Hematopoietic multipotent progenitor cell treated with erythropoietin and hydrocortisone succinate and interleukin-3 and kit ligand, for 8 days (in vitro differentiated cells): ENCODE measurements at places on chromosomes 3 and 15.
A peak's percentile ranks its signal among the peaks of the same experiment; 100 is the strongest.

GRCh38 chr3:168581771-168582225 lies 486.1 kb upstream of the GOLIM4 start:
- DNase-seq: no peak

GRCh38 chr3:141952611-141953010 lies 76.2 kb downstream of the ATP1B3 start:
- DNase-seq: no peak

DNA sequence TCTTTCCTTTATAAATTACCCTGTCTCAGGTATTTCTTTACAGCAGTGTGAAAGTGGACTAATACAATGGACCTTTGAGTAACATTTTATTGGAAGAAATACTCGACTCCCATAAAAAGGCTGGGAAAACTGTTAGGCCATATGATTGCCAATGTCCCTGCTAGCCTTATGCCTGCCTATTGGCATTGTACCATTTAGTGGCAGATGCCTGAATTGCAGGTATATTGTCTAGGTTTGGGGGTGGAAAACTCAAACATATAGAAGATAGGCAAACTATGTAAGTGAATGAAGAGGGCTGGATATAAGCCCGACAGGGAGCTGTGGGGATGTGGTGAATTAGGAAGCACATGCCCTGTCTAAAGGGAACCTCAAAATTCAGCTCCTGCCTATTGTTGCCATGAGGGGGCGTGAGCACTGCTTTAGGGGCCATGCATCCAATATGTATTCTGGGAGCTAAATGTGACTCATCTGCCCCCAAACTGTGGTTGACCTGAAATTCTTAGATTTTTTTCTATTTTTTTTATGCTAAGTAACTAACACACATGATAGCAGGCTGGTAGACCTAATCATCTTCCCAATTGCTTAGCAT lies 65.2 kb upstream of the TRA2B start:
- peak; percentile 52 for DNase-seq

GRCh38 chr3:106184540-106185457 lies 316.0 kb upstream of the CBLB start:
- DNase-seq: no peak

GRCh38 chr3:156750874-156751245 lies 75.3 kb upstream of the LEKR1 start:
- DNase-seq: no peak

- no peak for DNase-seq
Observed at GRCh38 chr3:46113608-46114007, 86.3 kb upstream of the XCR1 start.

GRCh38 chr3:59813148-59813538 lies 763.3 kb upstream of the CFAP20DC start:
- DNase-seq: no peak

DNA sequence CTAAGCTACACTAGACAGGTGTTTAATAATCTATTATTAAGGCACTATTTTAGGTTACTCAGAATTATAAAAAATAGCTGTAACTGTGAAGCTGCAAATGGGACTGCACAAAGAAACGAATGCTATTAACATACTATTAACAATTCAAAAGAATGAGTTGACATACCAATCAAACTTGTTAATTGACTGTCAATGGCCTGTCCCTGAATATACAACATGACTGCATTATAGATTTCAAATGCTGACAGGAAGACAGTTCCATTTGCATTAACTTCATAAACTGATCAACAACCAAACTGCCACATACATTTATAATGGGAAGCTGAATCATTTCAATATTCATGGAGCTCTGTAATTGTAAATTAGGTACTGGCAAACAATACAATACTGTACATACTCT lies 169.0 kb upstream of the NANOGP8 start:
- no peak for DNase-seq

DNA sequence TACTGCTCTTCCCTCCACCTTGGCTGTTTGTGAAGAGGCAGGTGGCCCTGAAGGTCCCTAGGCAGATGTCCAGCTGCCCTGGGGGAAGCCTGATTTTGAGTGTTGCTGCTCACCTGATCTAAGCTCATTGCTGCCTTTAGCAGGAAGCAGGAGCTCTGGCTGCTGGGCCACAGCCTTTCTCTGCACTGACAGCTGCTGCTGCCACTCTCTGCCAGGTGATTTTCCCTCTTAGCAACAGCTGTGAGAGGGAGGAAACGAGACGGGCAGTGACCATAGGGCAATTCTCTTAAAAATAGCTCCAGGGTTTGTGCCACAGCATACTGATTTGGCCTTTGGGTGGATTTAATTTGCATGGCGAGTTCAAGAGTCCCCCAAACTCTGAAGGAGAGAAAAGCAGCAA lies 415.8 kb upstream of the SEMA6D start:
- DNase-seq: no peak

GRCh38 chr15:51071578-51071977 lies 23.1 kb downstream of the TNFAIP8L3 start:
- DNase-seq: no peak

DNA sequence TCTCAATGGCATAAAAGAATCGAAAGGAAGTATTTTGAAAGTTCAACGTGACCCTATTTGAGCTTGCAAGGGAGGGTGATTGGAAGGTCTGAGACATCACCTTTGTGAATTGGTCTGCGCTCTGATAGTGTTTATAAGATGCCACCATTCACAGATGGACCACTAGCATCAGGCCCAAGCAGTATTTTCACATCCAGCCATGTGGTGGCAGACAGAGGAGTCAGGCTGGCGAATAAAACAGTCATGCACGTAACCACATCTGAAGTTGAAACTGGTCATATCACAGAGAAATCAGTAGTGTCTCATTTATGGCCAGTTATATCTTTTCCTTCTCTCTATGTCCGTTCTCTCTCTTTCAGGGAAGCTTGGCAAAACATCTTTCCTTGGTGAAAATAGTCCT lies 170.1 kb upstream of the ONECUT1 start:
- no peak for DNase-seq

DNA sequence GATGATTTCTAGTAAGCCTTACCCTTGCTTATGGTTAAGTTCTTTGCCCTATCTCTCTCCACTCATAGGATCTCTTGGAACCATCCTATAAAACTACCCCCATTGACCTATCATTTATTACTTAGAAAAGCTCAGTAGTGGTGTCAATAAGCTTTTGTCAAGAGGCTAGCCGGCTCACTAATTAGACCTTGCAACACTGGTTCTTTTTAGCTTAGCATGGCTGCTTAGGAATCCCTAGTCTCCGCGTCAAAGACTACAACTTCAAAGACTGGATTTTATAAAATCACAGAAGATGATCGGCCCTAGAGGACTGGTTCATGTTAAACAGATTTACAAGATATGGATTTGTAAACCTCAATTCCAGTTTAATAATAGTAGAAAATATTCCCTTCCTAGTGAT lies 7.6 kb downstream of the PPARG start:
- no peak for DNase-seq

DNA sequence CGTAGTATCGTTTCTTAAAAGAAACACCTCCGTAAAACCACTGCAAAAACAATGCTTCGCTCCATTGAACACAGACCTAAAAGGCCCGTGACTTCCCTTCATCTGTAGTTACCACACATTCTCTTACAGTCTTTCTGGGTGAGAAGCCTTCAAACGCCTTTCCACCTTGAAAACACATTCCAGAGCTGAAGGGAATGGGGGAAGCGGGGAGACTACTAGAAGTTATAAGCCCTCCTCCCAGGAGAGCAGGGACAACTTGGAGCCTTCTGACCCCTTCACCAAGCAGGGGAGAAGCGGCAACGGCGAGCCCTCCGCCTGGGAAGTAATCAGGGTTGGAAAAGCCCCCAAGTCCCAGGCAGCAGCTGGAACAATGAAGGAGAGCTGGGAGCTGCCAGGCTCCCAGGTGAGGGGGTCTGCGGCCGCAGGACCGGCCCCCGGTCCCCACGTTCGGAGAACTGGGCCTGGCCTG lies 461 bp downstream of the SECISBP2L start:
- DNase-seq: peak; percentile 32

DNA sequence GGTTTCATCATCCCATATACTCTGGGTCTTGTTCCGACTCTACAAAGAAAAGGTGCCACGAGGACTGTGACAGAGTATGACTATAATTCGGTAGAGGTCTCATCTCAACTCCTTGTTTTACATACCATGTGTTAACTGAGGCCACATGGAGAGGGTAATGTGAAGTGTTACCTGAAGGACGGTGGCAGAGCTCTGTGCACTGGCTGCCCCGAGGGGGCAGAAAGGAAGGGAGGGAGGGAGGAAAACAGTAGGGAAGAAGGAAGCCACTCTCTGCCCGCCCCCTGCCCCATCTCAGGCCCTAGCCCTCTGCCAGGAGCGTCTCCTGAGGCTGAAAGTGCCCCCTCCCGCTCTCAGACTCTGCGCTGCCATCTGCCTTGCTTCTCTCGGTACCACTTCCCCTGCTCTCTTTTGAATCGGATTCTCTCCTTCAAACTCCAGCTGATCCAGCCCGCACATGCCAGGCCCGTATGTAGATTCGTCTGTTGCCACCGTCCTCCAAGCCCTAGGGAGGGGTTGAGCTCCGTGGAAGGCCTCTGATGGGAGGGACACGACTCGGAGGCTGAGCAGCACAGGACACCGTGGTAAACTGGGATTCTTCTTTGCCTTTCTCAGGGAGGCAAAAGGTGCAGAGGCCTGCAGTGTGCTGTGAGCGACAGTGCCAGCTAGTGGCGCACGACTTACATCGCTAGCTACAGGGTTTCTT lies 70.5 kb upstream of the ATP10A start:
- peak; percentile 39 for DNase-seq

GRCh38 chr3:123361071-123361470 lies 87.8 kb downstream of the ADCY5 start:
- no peak for DNase-seq

DNA sequence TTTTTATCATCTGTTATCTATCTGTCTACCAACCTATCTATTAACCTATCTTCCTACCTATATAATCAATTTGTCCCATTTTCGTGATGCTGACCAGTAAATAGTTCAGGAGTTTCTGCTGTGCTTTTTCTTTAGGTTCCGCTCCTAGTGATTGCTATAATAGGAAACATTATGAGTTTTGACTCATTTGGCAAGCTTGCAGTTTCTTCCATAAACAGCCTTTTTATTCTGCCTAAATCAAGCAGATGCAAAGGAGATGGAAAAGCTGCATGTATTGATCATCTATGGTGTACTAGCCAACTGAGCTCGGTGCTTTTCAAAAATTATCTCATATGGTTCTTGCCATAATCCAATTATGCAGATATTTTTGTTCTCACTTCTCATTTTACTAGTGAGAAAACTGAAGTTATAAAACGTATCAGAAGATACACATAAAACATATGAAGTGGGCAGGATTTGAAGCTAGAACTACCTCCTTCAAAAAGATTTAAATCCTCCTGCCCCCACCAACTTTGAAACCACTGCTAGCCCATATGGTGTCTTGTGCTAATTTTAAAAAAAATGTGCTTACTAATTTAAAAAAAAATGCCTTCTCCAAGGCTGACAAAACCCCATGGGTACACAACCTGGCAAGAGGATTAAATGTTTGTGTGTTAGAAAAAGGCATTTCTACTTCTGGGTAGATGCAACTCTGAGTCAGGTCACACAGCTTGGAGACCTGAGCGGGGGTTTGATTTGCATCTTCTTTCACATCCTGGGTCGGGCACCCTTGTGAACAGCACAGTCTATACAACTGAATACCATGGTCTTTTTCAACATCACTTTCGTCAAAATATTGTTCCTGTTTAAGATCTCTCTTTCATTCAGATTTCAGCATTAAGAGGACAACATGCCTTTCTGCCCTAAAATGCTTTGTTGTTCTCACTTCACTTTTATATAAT lies 267.0 kb downstream of the CHL1 start:
- DNase-seq: no peak

DNA sequence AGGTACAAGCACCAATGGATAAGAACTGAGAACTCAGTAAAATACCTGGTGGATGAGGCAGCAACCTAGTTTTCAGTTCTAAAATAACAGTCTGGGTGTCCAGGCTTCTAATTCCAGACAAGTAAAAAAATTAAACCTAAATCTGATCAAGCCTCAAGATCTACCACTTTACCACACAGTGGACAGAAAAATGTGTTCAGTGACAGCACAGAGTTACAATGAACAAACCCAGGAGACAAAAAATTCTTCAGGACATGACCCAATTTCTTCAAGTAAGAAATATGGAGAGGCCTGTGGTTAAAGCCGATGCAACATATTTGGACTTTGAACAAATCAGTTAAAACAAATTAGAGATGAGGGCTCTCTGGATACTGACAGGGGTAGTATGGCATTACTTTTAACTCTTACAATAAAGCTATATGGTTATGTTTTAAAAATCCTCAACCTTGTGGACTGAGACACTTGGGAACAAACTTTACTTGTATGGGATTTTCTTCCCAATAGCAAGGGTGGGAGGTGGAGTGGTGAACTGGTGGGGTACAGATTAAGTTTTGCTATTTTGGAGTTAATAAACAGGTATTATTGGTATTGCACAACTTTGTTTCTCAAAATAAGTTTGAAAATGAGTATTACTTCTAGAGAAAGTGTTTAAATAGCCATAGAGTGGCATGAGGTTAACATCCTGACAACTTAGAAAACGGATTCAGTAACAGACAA lies 14.2 kb downstream of the CCNL1 start:
- DNase-seq: no peak

GRCh38 chr3:177286034-177286433 lies 88.8 kb upstream of the TBL1XR1 start:
- no peak for DNase-seq

DNA sequence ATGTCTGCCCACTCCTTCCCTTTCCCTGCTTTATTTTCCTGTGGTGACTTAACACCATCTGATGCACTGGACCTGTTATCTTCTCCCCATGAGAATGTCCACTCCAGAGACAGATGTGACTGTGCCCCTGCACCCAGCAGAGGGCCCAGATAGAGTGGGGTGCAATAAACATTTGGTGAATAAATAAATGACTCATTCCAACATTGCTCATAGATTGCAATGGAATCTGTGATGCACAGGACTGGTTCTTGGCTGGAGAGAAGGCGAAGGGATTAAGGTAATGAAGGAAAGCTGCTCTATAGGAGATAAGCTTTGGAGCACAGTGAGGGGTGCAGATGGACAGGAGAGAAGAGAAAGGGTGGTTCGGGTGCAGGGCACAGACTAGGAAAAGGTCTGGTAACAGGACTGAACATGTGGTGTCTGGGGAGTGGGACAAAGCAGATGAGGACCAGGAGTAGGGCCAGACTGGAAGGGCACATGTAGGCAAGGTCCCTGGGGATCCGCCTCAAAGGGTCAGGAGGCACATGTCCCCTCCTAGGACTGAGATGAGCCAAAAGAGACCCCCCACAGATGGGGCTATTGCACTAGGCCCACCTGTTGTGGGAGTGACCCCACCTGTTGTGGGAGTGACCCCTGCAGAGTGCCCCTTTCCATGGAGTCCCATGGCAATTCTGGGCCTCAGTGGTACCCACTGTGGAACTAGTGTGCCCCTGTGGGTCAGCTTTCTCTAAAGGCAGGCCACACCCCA lies 17.5 kb upstream of the POC1A start:
- peak; percentile 32 for DNase-seq

GRCh38 chr3:96101006-96101560 lies 713.3 kb upstream of the EPHA6 start:
- no peak for DNase-seq

- no peak for DNase-seq
Observed at GRCh38 chr15:28110481-28110881, 11.4 kb upstream of the OCA2 start.
